Omental fat pad (tissue), 4 donors: ENCODE measurements at places on chromosomes 4 and X.

DNA sequence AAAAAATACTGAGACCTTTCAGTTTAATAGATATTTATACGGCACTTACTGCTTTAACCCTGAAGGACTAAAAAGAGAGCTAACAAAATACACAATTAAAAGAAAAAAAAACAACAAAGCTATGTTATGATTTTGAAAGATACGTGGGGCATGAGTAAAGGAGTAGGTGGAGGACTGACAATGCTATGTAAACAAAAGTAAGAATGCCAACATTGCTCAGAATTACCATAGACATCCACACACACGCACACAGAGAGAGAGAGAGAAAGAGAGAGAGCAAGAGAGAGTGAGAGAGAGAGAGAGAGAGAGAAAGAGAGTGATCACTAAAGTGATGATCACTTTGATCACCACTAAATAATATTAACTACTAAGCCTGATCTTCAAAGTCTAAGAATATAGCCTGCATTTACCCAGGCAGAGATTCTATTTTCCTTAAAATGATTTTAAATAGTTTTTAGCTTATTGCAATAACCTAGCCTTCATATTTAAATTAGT, 313.9 kb upstream of the SPANXN4 start:
- no peak for DNase-seq

DNA sequence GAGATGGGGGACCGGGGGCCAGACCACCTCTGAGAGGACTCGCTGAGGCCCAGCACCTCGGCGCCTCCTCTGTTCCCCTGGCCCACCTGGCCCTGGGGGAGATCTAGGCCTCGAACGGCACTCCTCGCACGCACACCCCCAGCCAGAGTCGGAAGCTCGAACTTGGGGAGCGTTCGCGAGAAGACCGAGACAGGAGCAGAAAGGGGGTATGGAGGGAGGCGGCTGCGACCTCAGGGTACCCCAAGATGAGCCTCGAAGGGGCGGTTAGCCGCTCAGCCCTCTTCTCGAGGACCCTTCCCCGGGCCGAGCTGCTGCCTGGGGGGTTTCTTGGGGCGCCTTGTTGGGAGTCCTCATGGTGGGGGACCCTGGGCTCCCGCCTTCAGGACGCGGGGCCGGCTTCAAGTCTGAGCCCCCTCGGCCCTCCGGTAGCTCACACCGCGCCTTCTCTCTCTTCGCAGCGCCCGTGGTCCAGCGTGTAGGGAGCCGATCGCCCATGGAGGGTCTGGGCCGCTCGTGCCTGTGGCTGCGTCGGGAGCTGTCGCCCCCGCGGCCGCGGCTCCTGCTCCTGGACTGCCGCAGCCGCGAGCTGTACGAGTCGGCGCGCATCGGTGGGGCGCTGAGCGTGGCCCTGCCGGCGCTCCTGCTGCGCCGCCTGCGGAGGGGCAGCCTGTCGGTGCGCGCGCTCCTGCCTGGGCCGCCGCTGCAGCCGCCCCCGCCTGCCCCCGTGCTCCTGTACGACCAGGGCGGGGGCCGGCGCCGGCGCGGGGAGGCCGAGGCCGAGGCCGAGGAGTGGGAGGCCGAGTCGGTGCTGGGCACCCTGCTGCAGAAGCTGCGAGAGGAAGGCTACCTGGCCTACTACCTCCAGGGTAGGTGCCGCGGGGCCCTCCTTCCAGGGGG, 706 bp downstream of the DUSP9 start:
- DNase-seq = peak; percentile 15

DNA sequence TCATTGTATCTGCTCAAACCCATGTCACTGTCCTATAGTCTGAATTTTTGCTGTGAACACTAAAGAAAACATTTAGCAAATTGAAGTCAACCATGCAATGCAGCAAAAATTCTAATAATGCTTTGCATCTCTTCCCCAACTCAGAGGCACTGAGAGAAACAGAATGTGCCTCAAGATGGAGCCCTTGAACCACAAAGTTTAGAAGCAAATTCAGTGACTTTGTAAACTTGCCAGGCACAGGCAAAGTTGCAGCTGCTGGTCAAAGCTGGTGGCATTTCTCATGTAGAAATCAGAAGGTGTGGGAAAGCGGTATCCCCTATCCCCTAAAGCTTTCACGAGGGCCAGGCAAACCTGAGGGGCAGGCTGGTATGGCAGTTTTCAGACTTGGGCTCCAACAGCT, 121.7 kb upstream of the DIPK2B start:
- no peak for DNase-seq

DNA sequence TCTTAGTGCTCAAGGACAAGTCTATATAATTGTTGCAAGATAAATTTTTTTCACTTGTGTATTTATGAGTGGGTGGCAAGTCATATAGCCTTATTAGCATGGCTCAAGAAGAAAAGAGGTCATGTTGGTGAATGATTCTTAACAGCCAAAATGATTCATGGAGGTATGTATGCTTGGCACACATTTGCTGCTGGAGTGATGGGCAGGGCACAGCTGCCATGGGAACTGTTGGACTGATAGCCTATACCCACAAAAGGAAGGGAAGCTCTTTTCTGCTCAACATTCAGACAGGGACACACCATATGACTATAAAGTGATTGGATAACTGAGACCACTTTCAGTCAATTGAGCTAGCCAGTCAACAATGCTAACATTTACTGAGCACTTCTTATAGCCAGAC, 46.8 kb upstream of the PITX2 start:
- DNase-seq = no peak

DNA sequence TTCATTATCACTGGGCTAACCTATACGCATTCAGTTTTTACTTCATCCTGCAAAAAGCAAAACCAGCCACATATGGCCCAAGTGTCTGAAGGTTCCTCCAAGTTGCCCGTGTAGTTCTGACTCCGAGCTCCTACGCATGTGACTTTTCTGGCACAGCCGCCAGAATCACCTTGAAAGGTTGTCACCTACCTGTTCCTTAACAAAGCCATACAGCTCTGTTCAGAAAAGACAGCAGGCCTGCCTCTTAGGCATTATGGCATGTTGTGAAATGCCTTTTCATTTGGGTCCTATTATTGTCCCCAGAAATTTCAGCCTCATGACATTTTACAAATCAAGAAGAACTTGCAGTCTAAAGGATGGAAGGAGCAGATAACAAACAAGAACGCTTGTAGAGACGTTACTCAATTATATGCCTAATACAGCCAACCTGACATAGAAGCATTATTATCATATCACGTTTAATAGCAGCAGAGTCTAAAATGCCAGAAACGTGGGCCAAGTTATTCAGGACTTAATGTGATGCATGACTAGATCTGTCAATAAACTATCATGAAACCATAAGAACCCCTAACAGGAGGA, 118.5 kb downstream of the RBM47 start:
- DNase-seq = no peak

GRCh38 chr4:15809058-15809457, 30.9 kb downstream of the CD38 start:
- DNase-seq = no peak

DNA sequence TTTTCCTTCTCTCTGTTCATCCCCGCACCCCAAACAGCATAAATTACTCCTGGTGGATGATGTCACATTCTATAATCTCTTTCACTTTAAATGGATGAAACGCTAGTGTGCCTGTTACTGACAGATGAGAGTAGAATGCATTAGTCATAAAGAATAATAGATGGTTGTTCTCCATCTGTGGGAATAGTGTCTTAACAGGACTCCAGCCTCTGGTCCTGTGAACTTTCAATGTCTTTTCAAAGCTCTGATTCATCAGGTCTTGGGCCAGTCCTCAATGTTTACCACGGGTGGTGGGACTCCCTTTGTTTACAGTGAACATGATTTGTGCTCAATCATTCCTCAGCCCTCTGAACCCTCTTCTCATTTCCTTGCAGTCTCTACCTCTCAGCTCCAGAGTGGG, 182.6 kb downstream of the GABRB1 start:
- DNase-seq = no peak

DNA sequence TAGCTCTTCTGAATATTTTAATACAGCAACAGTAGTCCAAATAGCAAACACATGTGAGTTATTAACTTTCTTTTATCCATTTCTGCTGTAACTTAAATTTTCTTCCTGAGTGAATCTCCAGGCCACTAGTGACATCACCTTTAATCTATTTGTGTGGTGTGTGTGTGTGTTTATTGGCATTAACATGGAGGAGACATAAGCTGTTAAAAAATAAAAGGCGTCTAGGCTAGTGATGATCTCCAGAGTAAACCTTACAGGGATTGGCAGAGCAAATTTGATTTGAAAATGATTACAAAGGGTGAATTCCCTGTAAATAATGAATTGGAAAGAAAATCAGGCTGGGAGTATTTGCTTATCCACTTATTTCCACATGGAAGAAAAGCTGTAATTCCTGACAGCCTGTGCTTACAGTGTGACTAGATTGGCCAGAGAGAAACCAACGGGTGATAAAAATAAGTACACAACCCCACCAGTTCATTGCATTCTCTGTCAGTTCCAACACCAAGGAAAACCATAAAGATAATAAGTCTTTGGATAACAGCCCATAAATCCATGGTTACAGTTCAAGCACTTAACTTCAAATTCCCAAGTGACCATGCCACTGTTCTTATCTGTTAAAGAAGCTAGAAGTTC, 186.1 kb downstream of the ENOX2 start:
- no peak for DNase-seq

- DNase-seq = no peak
Measured at GRCh38 chrX:80751456-80751855, 58.2 kb downstream of the BRWD3 start.

GRCh38 chr4:76036855-76037254, 985 bp upstream of the CXCL11 start:
- DNase-seq = no peak

- no peak for DNase-seq
Measured at GRCh38 chrX:100413229-100413628, 3.2 kb upstream of the PCDH19 start.

- DNase-seq = no peak
Measured at GRCh38 chr4:106369456-106370060, 980 bp upstream of the GIMD1 start.

- no peak for DNase-seq
Measured at GRCh38 chr4:190015538-190016368, 11.3 kb downstream of the FRG2 start.

GRCh38 chrX:38112566-38112965, 106.2 kb downstream of the SYTL5 start:
- DNase-seq = no peak

- no peak for DNase-seq
Measured at GRCh38 chr4:139453041-139453370, 915 bp upstream of the RAB33B start.

- DNase-seq = no peak
Measured at GRCh38 chr4:186827534-186827897, 103.9 kb upstream of the FAT1 start.

DNA sequence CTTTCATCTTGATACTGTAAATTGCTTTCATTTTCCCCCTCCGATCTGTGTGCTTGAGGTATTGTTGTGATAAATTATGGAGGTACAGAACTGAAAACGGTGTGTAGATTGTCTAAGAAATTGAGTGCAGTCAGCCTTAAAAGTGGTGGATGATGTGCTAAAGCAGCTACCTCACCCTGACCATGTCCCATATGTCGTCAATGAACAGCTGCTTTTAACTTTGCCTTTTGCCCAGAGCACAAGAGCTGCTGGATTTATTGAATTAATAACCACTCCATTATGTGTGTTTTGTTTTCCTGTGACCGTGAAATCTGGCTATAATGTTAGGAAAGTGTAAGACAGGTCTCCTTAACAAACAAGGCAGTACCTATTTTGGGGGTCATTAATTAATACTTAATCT, 581.9 kb upstream of the PITX2 start:
- no peak for DNase-seq

- DNase-seq = no peak
Measured at GRCh38 chr4:158535130-158535614, 13.5 kb downstream of the RXFP1 start.

- peak; percentile 26 for DNase-seq
Measured at GRCh38 chr4:181528570-181529184, 714.5 kb upstream of the TENM3 start.

- DNase-seq = no peak
Measured at GRCh38 chr4:86132468-86132867, 227.4 kb downstream of the MAPK10 start.

DNA sequence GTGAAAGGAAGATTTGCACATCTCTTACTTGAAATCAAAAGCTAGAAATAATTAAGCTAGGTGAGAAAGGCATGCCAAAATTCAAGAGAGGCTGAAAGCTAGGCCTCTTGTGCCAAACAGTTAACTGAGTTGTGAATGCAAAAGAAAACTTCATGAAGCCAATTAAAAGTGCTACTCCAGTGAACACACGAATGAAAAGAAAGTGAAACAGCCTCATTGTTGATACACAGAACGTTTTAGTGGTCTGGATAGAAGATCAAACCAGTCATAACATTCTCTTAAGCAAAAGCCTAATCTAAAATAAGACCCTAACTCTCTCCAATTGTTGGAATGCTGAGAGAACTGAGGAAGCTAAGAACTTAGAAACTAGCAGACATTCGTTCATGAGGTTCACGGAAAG, 122.3 kb downstream of the UNC5C start:
- no peak for DNase-seq

GRCh38 chr4:34922325-34922724, 1322.0 kb downstream of the ARAP2 start:
- no peak for DNase-seq

- DNase-seq = no peak
Measured at GRCh38 chrX:52361941-52362340, 6.9 kb upstream of the XAGE2 start.

- DNase-seq = no peak
Measured at GRCh38 chr4:85684676-85685075, 209.7 kb downstream of the ARHGAP24 start.

GRCh38 chr4:152885185-152885584, 50.9 kb upstream of the FHDC1 start:
- no peak for DNase-seq

- DNase-seq = no peak
Measured at GRCh38 chr4:143082701-143083100, 102.0 kb upstream of the USP38 start.

DNA sequence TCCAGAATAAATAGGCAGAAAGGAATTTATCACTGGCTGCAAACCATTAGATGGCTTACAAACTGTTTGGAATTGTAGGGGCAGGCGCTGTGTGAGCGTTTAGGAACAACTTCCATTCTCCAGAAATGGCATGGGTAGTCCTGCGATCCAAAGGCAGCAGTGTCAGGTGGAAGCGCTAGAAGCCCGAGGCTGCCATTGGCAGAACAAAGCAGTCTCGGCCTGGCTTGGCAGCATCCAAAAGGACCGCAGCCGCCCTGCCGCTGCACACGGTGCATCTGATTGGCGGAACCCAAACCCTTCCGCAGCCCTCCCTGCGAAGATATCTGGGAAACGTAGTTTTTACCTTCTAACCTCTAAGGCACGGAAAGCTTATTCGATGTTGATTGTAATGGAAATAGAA, 23.6 kb upstream of the YTHDC1 start:
- peak; percentile 46 for DNase-seq
